Activated T-helper 1 cell treated with Interleukin-2 at 50 U/mL for 16 hours (primary cell): ENCODE measurements at places on chromosomes 6 and 20.

DNA sequence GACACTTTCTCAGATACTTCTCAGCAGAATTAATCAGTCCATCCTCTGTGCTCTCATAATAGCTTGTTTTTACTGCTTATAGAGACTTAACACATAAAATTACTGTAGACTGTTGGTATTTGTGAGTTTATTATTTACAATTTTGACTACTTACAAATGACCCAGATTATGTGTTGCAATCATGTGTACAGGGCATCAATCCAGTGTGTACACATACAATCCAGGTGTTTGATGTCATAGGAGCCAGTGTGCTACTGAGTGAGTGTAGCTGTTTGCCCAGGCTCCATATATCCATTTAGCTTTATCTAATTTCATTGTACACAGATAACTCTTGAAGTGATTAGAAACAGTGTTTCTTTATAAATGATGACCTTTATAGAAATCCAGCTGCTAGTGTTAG is 31.3 kb downstream of the TRMT11 start:
- DNase-seq, result no peak

DNA sequence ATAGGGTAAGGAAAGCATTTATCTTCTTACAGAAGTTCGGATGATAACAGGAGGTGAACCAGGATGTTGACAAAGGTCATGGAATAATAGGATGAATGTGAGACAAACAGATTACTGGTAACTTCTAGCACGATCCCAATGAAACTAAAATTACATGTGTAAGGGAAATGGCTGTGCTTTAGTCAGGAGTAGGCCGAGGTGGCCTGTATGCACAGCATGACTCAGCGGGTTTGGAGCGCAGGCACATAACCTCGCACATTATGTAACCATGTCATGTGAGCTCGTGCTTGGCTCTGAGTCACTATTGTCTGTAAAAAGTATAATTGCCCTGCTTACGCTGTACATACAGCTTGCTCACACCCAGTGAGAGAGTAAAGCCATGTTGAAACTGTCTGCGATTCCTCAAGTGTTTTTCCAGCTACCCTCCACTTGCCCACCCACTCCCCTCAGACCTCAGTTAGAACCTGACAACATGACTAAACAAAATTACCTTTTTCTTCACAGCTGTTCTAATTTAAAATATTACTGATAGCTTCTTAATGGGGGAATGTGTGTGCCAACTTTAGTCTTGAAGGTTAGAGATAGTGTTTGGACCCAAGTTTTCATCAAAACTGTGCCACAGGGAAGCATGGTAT is 8.2 kb downstream of the CYB5R4 start:
- no peak for DNase-seq

- DNase-seq, result no peak
Measured at GRCh38 chr6:21496706-21497105, 96.8 kb upstream of the SOX4 start.

DNA sequence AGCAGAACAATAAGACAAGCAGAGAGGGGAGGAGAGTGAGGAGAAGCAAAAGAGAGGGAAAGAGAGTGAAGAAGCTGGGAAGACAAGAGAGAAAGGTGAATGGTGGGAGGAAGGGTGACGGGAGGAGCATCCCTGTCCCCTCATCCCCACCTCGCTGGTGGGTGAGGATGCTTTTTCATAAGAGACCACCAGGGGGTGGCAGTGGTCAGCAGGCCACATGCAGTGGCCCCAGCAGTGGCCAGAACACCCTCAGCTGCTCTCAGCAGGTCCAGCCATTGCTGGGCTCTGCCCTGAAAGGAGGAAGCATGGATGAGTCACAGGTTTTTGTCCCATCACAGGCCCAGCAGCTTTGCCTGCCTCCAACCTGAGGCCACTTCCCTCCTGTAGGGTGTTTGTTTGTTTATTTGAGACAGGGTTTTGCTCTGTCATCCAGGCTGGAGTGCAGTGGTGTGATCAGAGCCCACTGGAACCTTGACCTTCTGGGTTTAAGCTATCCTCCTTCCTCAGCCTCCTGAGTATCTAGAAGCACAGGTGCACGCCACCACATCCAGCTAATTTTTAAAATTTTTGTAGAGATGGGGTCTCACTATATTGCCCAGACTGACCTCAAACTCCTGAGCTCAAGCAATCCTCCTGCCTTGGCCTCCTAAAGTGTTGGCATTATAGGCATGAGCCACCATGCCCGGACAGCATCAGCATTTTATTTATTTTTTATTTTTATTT is 24.0 kb downstream of the FGD2 start:
- DNase-seq, result no peak

DNA sequence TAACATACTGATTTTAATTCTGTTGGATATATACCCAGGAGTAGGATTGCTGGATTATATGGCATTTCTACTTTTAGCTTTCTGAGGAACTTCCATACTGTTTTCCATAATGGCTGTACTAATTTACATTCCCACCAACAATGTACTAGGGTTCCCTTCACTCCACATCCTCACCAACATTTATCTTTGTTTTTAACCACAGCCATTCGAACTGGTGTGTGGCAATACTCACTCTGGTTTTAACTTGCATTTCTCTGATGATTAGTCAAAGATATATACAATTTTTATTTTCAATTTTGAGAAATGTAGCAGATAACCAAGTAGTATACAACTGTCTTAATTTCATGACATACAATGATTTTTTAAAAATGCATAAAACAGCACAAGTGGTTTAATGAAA is 30.3 kb upstream of the ADGRG6 start:
- no peak for DNase-seq

GRCh38 chr6:143961886-143962878 is 45.9 kb downstream of the PLAGL1 start:
- no peak for DNase-seq

DNA sequence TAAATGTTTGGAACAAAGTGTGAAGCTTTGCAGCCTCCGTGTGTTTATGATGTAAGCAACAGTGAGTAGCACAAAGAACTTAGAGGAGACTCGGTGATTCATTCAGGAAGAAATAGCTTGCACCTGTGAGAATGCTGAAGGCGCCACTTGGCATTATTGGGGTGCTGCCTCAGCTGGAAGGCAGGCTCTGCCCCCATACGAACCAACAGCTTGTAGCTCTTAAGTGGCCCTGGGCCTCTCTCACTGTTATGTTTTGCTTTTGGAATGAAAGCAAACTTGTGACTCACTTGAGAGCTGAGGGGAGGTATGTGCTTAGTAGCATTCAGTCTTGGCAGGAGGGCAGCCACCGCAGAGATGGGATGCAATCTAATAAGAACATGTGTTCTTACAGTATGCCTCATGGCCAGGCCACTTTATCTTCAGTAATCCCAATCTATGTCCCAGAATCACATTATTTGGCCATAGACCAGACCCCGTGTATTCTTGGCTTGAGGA is 310.7 kb downstream of the EYA4 start:
- no peak for DNase-seq

DNA sequence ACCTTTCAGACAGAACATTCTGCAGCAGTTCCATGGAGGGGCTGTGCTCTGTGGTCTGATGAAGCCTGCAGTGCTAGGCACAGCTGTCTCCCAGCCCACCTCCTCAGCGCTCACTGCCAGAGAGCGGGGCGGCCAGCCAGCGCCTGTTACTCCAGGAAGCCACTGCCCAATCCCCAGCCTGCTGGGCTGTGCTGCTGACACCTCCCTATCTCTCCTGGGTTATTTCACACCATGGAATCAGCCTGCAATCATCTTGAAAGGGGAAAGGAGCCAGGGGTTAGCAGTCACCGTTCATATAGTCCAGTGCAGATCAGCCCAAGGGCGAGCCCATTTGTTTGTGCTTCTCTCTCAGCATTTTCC is 46.3 kb upstream of the NHSL1 start:
- DNase-seq, result no peak

- no peak for DNase-seq
Measured at GRCh38 chr6:122890250-122890649, 101.2 kb downstream of the SMPDL3A start.

- no peak for DNase-seq
Measured at GRCh38 chr20:44600301-44600700, 17.9 kb downstream of the PKIG start.

- DNase-seq, result peak; percentile 57
Measured at GRCh38 chr6:37021356-37022129, 16.1 kb downstream of the FGD2 start.

DNA sequence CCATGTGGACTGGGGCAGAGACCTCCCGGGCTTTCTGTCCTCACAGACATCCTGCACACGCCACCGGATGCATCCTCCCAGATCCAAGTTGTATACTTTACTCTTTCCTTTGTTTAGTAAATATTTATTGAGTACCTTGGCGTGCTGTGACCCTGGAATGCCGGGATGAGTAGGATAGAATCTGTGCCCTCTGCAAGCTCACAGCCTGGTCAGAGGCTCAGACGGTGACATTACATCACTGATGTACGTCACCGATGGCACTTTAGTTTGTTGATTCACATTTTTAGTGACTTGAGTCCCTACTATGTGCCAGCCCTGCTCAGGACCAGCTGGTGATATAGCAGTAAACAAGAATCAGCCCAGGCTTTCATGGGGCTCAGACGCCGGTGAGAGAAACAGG is 32.9 kb downstream of the SIRPA start:
- DNase-seq, result no peak

- no peak for DNase-seq
Measured at GRCh38 chr6:166203003-166203640, 35.5 kb upstream of the TBXT start.

GRCh38 chr6:25064006-25064405 is 128.2 kb upstream of the RIPOR2 start:
- DNase-seq, result no peak

- no peak for DNase-seq
Measured at GRCh38 chr6:28335040-28335563, 846 bp downstream of the ZSCAN31 start.

DNA sequence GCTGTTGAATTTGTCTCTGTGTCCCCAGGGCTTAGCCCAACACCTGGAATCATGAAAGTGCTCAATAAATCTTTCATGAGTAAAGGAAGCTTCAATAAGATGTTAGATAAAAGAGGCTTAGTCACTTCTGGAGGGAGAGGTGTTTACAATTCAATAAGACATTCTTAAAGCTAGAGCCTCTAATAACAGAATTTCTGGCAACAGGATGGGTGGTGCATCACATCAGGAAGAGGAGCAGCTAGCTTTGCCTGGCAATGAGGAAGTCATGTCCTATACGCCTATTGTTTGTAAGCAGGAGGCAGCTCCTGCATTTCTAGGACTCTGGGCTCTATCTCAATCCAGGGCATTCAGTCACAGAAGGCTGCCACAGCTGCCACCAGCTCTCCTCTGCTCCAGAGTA is 638.5 kb downstream of the EPM2A start:
- no peak for DNase-seq

GRCh38 chr20:50320901-50321796 is 130.5 kb downstream of the CEBPB start:
- DNase-seq, result no peak

- DNase-seq, result no peak
Measured at GRCh38 chr6:14353281-14353680, 235.7 kb downstream of the CD83 start.

DNA sequence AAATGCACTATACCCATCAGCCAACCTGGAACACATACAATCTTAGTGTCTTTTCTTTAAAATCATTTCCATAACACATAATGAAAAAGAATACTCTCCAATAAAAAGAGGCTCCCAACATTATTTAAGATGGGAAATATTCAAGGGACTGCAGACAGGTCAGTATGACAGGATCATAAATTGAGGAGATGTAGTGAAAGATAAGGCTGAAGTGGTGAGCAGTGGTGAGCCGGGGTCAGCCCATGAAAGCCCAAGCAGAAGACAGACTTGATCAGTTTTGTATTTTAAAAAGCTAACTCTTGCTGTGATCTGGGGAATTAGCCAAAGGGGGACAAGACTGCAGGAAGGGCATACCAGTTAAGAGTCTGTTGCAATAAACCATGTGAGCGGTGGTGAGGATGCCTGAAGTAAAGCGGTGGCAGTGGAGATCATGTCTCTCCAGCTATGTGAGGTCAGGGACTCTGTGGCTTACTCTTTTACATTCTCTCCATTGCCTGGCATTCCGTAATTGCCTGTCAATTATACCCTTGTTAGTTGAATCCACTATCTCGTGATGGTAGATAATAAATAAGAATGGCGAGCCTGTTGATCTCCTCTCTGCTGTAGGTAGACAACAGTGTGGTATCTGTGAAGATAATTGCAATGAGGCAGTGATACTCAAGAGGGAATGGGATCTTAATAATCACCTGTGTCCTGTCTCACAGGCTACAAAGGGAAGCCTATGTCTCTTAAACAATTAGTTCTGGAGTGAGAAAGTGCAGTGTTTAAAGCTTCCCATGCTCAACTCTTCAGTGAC is 97.4 kb downstream of the FILIP1 start:
- DNase-seq, result no peak

- DNase-seq, result no peak
Measured at GRCh38 chr20:36585410-36586125, 12.2 kb downstream of the TGIF2 start.

- DNase-seq, result no peak
Measured at GRCh38 chr6:157713451-157714152, 109.4 kb upstream of the SNX9 start.

DNA sequence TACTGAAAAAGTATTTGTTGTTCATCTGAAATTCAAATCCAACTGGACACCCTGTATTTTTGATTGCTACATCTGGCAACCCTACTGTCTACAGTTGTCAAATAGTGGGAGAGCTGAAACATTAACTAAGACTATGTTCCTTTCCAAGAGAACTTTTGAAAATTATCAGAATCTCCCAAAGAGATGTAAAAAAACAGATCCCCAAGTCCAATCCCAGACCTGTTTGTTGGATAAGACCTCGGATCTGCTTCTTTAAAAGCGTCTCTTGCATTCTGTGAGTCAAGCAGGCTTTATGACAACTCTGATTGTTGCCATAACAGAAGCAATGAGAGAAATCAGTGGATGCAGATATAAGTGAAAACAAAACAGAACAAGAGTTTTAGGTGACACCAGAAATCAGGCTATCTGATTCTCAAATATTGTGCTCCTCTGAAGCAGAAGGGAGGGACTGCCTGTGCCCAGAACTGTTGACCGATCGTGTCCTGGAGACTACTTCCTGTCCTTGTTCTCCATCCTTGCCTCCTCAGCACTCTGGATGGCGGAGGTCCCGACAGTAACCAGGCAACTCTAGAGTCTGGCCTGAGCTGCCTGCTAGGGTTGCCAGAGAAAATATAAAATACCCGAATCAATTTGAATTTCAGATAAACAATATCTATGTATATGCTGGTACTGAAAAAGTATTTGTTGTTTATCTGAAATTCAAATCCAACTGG is 853.8 kb downstream of the MAFB start:
- DNase-seq, result no peak

DNA sequence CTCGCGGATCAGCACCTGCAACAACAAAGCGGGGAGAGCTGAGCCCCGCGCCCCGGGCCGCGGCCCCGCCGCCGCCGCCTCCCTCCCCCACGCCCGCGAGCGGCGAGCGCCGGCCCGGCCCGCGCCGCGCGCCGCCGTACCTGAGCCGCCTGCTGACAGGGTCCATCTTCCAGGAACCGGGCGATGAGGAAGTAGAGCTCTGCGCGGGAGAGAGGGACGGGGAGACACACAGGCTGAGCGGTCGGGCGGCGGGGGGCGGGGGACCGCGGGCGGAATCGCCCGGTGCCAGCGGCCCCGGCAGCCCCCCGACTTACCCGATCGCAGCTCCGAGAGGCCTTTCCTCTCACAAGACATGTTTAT is 359 bp downstream of the PHIP start:
- peak; percentile 27 for DNase-seq
